ENCODE measurements at places on chromosomes 11 and 22.

DNA sequence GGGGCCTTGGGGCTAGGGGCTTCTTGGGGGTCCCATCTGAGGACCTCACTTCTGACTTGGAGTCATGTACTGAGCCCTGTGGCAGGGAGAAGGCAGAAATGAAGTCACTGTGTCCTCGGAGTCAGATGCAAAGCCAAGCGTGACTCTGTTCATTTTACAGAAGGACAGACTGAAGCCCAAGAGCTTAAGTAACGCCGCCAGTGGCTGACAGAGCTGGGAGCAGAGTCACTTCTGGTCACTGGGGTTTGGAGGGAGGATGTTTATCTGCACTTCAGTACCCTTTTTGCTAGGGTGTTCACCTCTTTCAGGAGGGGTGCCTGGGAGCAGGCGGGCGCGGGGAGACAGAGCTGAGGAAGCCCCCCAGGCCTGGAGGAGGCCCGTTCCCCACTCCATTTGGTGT, 10.7 kb downstream of the CD6 start:
- no peak for DNase-seq

DNA sequence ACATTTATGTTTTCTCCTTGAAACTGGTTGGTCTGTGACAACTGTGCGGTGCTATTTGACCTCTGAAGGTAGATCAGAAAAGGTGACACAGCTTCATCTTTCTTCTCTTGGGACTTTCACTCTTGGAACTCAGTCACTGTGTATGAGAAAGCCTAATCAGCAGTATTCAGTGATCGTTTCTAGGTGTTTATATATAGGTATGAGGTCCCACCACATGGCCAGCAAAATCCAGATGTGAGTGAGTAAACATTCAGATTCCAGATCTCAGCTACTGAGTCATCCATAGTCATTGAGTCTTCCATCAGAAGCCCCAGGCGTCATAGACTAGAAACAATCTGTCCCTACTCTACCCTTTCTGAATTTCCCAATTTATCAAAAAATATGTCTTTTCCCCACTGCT, 117.3 kb upstream of the CTSC start:
- no peak for DNase-seq

DNA sequence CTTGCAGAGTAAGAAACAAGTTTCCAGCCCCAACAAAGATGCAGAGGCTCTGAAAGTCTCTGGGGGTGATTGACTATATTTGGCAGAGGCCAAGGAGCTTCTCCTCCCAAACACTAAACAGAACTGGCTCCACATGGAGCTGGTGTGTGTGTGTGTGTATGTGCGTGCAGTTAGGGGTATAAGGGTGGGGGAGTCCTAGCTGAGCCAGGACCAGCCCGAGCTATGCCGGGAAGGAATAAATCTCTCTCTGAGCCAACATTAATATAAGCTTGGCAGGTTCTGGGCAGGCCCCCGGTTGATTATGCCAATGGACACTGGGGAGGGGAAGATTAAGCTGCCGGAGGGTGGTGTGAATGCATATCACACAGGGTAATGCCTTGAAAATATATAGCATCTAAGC, 324.2 kb downstream of the MIAT start:
- no peak for DNase-seq

DNA sequence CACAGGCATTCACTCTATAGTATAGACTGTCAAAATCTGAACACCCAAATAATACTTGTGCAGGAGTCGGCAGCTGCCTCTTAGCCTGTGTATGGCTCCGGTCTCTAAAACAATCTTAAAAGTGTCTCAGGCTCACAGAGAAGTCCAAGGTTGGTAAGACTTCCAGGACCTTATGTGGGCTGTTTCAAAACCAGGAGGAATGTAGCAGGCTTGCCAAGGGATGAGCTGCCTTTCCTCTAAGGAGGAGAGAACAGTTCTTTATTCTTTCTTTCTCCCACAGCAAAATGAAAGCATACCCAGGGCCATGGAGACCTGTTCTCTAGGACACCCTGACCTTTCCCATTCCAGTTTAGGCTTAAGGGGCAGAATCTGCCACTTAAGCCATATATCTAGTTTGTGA, 176.5 kb downstream of the TRPC6 start:
- no peak for DNase-seq

DNA sequence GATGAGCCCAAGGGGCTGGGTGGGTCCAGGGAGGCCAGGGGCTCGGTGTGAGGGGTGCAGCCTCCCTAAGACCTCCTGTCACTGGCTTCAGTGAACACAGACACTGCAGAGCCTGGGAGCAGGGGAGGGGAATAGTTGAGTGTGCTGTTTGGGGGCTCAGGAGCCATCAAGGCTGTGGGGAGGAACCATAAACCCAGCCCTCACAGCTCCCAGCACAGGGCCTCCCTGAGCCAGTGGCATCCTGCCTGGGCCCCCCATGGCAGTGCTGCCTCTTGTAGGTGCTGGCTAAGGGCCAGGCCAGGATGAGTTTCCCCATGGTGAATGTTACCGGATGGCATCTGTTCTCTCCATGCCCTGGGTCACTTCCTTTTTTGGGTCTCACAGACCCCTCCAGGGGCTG, 25.5 kb downstream of the KCNJ5 start:
- no peak for DNase-seq

GRCh38 chr11:112637076-112637475, 324.1 kb upstream of the NCAM1 start:
- DNase-seq = no peak

Data from breast epithelium (tissue), 4 donors.